Stimulated activated CD4-positive, alpha-beta T cell treated with anti-CD3 and anti-CD28 coated beads, Interleukin-15, amount 100 ng/mL, for 24 hours (primary cell): ENCODE measurements at places on chromosomes 16 and 17.

DNA sequence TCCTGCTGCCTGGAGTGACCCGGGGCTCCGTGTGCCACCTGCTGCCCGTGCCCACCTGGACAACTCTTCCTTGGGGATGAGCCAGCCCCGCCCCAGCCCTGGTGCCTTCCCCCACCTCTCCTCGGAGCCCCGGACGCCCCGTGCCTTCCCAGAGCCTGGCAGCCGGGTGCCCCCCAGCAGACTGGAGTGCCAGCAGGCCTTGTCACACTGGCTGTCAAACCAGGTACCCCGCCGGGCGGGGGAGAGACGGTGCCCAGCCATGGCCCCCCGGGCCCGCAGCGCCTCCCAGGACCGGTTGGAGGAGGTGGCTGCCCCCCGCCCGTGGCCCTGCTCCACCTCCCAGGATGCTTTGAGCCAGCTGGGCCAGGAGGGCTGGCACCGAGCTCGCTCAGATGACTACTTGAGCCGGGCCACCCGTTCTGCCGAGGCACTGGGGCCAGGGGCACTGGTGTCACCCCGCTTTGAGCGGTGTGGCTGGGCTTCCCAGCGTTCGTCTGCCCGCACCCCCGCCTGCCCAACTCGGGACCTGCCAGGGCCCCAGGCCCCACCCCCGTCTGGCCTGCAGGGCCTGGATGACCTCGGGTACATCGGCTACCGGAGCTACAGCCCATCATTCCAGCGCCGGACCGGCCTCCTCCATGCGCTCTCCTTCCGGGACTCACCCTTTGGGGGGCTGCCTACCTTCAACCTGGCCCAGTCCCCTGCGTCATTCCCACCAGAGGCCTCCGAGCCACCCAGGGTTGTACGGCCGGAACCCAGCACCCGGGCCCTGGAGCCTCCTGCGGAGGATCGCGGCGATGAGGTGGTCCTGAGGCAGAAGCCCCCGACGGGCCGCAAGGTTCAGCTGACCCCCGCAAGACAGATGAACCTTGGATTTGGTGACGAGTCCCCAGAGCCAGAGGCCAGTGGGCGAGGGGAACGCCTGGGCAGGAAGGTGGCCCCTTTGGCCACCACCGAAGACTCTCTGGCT, 38.4 kb downstream of the ARHGAP23 start:
- no peak for DNase-seq

GRCh38 chr17:43809121-43809520, 23.8 kb downstream of the MPP3 start:
- no peak for DNase-seq

- DNase-seq = no peak
These were observed 11.4 kb downstream of the TBX21 start for GRCh38 chr17:47744168-47745036.

- DNase-seq = no peak
These were observed 56.1 kb upstream of the TBX2 start for GRCh38 chr17:61343576-61343975.

GRCh38 chr17:66446419-66446818, 144.0 kb downstream of the PRKCA start:
- DNase-seq = no peak

DNA sequence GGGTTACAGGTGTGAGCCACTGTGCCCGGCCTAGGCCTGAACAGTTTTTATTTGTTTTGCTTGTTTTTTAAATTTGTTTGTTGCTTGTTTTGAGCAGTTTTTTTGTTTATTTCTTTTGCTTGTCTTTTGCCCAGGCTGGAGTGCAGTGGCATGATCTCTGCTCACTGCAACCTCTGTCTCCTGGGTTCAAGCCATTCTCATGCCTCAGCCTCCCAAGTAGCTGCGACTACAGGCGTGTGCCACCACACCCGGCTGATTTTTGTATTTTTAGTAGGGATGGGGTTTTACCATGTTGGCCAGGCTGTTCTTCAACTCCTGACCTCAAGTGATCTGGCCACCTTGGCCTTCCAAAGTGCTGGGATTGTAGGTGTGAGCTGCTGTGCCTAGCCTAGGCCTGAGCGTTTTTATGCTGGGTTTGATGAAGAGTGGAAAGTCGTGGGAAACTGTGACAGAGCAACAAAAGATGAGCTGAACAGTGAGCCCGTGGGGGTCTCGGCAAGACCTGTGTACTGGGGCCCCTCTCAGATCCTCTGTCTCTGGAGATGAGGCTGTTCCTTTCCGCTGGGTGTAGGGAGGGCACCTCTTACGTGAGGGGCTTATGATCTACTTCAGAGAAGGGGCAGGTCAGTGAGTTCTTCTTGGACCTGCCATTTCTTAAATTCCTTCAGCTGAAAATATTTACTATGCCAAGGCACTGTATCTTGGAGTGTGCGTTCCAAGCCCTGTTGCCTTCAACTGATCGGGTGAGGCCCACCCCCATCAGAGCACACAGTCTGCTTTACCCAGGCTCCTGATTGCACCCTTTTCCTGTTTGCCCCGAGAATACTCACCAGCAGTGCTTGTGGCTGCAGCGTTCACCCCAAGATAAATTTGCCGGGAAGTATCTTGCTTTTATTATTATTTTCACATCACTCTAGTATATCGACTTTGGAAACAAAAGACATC, 322.1 kb downstream of the SEC14L1 start:
- DNase-seq = no peak

GRCh38 chr17:80123791-80124190, 22.4 kb downstream of the GAA start:
- no peak for DNase-seq

DNA sequence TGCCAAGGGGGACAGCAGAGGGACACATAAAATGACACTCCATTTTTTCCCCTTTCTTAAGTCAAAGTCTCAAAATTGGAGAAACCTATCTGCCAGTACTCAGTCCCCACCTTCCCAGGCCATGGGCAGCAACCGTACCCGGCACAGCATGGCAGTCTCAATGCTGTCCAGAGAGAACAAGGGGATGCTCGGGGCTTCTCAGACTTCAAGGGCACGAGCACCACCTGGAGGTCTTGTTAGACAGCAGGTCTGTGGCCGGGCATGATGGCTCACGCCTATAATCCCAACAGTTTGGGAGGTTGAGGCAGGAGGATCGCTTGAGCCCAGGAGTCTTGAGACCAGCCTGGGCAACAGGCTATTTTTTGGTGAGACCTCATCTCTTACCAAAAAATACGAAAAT, 3.2 kb downstream of the DNAH17 start:
- no peak for DNase-seq

- peak; percentile 69 for DNase-seq
These were observed at the start of gene MMP28 for GRCh38 chr17:35795007-35795870. Gene MMP28 (minus strand): TSS chr17:35795641. CDS start chr17:35795377, 264 bp downstream.

- peak; percentile 40 for DNase-seq
These were observed 27.2 kb downstream of the ARHGAP27 start for GRCh38 chr17:45405250-45406086.

DNA sequence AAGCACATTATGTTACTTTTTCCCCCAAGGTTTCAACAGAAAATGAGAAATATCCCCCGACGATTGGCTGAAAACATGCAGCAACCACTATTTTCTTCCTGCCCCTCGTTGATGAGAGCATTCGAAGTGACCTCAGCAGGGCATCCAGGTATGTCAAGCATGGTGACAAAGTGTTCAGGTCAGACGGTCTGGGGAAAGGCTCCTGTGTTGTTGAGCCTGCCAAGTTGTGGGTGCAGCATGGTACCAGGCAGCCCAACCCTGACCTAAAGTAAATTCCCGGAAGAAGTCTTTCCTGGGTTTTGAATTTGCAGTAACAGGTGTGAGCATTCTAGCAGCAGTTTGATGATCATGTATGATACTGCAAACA, 51.7 kb upstream of the SEC14L1 start:
- DNase-seq = peak; percentile 21

DNA sequence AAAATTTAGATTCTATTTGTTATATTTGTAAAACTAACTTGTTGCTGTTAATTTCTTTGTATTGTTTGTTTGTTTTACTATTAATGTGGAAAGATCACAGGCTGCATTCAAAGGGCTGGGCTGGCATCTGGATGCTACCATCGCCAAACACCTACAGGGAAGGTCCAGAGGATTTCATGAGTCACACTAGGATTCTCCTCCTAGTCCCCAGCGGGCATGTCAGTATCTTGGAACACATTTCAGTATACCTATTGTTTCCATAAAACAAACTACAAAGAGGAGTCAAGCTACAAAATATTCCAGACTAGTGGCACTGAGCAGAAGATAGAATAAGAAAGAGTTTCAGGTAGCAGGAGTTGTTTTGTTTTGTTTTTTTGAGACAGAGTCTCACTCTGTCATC, 55.3 kb downstream of the NOG start:
- DNase-seq = no peak
